ENCODE measurements at places on chromosomes 2 and 18.

GRCh38 chr18:13218997-13219396 lies 437 bp downstream of the LDLRAD4 start:
- peaks cover 36% of the 10 kb centered on the region for H3K27me3 ChIP-seq
- H3K4me3 ChIP-seq: peak overlapping the region; percentile 72
- H3K36me3 ChIP-seq: no peaks in the 10 kb centered on the region
- DNase-seq: no peak
- no peak overlapping the region for H3K27ac ChIP-seq

- H3K36me3 ChIP-seq: no peaks in the 10 kb centered on the region
- peaks cover 8% of the 10 kb centered on the region for H3K4me1 ChIP-seq
- no peak overlapping the region for H3K27ac ChIP-seq
- no peaks in the 10 kb centered on the region for H3K27me3 ChIP-seq
- H3K4me3 ChIP-seq: no peak overlapping the region
These were observed 233.3 kb upstream of the MGAT5 start for GRCh38 chr2:134020608-134021007.

- H3K27me3 ChIP-seq: no peaks in the 10 kb centered on the region
- DNase-seq: no peak
- H3K36me3 ChIP-seq: no peaks in the 10 kb centered on the region
- H3K4me3 ChIP-seq: no peak overlapping the region
- H3K4me1 ChIP-seq: no peaks in the 10 kb centered on the region
- H3K27ac ChIP-seq: no peak overlapping the region
These were observed 249.1 kb upstream of the TEKT4 start for GRCh38 chr2:94622113-94622618.

DNA sequence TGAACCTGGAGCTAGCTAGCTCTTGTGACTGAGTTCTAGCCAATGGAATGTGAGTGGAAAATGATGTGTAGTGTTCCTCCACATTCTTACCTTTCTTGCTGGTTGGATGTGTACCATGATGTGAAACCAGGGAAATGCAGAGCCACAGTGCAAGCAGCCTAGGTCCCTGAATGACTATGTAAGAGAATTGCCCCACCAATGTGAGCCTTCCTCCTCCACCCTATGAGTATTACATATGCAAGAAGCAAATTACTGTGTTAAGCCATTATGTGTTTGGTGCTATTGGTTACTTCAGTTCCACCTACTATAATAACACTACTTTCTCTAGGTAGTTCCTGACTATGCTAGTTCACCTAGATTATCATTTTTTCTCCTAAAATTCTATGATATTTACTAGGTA lies 39.6 kb downstream of the LCLAT1 start:
- no peak overlapping the region for H3K4me3 ChIP-seq
- no peaks in the 10 kb centered on the region for H3K36me3 ChIP-seq
- DNase-seq: no peak
- no peaks in the 10 kb centered on the region for H3K4me1 ChIP-seq
- H3K27ac ChIP-seq: no peak overlapping the region
- H3K27me3 ChIP-seq: no peaks in the 10 kb centered on the region

DNA sequence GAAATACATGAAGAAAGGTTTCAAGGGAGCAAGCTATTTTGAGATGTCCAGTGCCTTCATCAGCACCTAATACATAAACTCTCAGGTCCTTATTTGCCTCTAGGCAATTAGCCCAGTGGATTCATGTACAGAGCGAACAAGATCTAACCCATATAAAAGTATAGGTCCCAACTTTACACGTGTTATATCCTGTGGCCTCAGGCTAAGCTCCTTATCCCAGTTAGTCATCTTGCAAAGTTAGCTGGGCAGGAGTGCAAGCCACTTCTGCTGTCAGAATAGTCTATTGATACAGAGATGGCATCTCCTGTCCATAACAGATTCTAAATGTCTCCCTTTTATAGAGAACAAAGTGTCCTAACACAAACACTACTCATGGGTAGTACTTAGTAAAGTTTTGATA lies 203.9 kb upstream of the PIK3C3 start:
- no peak for DNase-seq
- H3K4me3 ChIP-seq: no peak overlapping the region
- H3K27ac ChIP-seq: no peak overlapping the region
- no peaks in the 10 kb centered on the region for H3K36me3 ChIP-seq
- peaks cover under 1% of the 10 kb centered on the region for H3K4me1 ChIP-seq

DNA sequence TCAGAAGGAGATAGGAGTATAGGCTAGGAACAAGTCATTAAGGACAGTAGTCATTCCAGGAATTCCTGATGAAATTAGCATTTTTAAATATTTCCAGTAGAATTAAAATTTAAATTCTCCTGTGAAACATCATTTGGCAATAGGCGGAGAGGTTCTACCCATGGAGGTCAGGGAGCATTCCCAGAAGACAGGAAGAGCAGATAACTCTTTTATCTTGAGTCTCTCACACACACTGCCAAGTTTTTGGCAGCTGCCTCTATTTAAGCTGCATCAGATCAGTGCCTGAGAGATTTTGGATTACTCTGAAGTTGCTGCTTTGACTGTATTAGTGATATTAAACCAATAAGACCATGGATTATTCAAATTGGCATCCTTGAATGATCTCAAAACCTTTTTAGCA lies 714.7 kb downstream of the EPHA4 start:
- no peaks in the 10 kb centered on the region for H3K36me3 ChIP-seq
- H3K27me3 ChIP-seq: no peaks in the 10 kb centered on the region
- H3K4me3 ChIP-seq: no peak overlapping the region
- H3K27ac ChIP-seq: no peak overlapping the region
- H3K4me1 ChIP-seq: no peaks in the 10 kb centered on the region
- no peak for DNase-seq

DNA sequence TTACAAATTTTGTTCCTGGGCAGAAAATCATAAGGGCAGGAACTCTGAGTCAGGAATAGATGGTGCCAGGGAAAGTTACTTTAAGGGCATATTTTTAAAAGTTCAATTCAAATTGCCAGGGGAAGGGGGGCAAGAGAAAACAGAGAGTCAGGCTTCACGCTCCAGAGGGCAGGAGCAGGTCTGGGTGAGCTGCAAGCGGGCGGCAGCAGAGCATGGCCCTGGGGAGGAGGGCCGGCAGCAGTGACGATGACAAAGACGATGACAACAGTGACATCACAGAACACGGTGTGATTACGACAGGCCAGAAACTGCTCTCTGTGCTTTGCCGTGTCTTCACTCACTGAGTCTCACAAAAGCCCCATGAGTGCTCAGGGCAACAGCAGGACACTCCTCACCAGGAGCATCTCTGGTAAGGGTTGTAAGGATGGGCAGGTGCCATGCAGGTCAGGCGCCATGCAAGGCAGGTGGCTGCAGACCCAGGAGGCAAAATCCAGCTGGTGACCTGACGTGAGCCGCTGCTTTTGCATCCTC lies 23.3 kb downstream of the CHST10 start:
- no peak overlapping the region for H3K27ac ChIP-seq
- no peaks in the 10 kb centered on the region for H3K4me1 ChIP-seq
- peaks cover 23% of the 10 kb centered on the region for H3K36me3 ChIP-seq
- H3K4me3 ChIP-seq: no peak overlapping the region

DNA sequence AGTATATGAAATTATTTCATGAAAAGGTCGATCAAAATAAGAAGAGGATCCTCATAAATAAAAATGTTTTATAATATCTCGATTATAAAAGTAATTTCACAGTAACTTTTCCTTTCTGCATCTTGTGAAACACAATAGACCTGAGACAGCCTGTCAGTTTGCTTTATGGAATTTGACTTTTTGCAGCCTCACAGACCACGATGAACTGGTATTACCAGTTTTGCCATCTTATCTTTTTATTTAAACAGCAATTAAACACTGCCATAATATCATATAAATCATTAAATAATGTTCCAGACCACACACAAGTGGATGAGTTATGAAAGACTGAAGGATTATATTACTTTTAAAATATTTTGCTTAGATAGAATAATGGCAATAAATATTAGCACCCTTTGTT lies 10.7 kb upstream of the GALNT3 start:
- DNase-seq: no peak
- no peak overlapping the region for H3K27ac ChIP-seq
- H3K27me3 ChIP-seq: no peaks in the 10 kb centered on the region
- no peaks in the 10 kb centered on the region for H3K4me1 ChIP-seq
- H3K36me3 ChIP-seq: no peaks in the 10 kb centered on the region
- no peak overlapping the region for H3K4me3 ChIP-seq

DNA sequence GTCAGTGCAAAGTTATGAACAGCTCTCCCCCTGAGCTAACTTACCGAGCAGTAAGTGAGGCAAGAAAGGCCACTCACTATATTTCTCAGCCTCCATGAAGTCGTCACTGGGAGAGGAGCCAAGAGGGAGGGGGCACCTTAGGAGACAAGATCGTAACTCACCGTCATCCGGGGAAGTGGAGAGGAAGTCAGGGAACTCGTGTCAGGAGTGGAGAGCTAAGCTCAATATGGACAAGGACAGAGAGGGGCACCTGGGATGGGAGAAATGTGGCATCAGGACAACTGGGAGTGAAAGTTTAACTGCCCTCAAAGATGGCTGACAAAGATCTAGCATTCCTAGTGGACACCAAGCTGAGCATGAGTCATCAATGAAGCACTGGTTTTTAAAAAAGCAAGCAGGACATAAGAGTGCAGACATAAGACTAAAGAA lies 37.1 kb downstream of the BCL11A start:
- H3K27ac ChIP-seq: no peak overlapping the region
- no peaks in the 10 kb centered on the region for H3K27me3 ChIP-seq
- no peak overlapping the region for H3K4me3 ChIP-seq
- H3K4me1 ChIP-seq: peaks cover 22% of the 10 kb centered on the region
- no peaks in the 10 kb centered on the region for H3K36me3 ChIP-seq
- peak; percentile 34 for DNase-seq

DNA sequence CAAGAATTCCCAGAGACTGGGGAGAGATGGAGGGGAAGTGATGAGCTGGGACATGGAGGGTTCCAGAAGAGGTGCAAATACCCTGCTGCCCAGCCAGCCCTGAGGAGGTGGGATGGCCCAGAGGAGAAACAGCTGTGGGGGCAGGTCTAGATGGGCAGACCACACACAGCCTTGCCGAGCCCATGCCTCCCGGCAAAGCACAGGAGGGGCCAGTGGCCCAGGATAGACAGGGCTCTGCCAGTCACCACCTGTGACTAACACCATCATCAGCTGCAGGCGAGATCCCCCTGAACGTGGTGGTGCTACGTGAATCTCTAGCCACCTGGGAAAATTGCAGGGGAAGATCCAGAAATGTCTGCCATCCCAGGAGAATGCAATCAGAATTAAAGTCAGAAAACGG lies 39.4 kb downstream of the SCTR start:
- H3K27ac ChIP-seq: no peak overlapping the region
- no peaks in the 10 kb centered on the region for H3K36me3 ChIP-seq
- no peaks in the 10 kb centered on the region for H3K27me3 ChIP-seq
- peak; percentile 22 for DNase-seq
- H3K4me1 ChIP-seq: peaks cover 8% of the 10 kb centered on the region
- H3K4me3 ChIP-seq: no peak overlapping the region

- 0 out of 2 replicates have a peak overlapping the region, but pooled peaks have one; percentile 22 for H3K27ac ChIP-seq
- no peak overlapping the region for H3K4me3 ChIP-seq
These were observed 318.1 kb upstream of the HS6ST1 start for GRCh38 chr2:128636802-128637147.

GRCh38 chr18:75100832-75101630 lies 107.9 kb downstream of the PTGR3 start:
- no peak overlapping the region for H3K4me3 ChIP-seq
- no peaks in the 10 kb centered on the region for H3K27me3 ChIP-seq
- no peak overlapping the region for H3K27ac ChIP-seq
- H3K4me1 ChIP-seq: no peaks in the 10 kb centered on the region
- H3K36me3 ChIP-seq: no peaks in the 10 kb centered on the region

DNA sequence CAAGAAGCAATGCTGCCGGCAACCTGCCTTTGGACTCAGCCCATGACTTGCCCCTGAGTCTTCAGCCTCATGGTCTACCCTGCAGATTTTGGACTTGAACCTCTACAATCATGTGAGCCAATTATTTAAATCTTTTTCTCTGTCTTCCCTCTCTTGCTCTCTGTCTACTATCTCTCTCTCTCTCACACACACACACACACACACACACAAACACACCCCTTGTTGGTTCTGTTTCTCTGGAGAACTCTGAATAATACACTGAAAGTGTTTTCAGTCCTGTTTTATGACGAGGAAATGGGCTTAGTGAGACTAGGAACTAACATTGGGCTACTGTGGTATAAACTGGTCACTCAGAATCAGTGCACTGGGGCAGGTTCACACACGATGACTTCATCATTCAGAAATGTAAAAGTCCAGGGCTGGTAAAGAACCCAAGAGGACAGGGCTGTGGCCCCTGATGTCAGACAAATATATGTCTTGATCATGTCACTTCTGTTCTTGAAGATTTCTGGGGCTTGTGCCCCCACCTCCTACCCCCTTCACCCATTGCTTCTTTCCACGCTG lies 266.1 kb upstream of the SIX2 start:
- no peak overlapping the region for H3K27ac ChIP-seq
- H3K4me1 ChIP-seq: peaks cover 7% of the 10 kb centered on the region
- DNase-seq: no peak
- no peak overlapping the region for H3K4me3 ChIP-seq

- no peak overlapping the region for H3K4me3 ChIP-seq
- no peak for DNase-seq
- no peak overlapping the region for H3K27ac ChIP-seq
- no peaks in the 10 kb centered on the region for H3K36me3 ChIP-seq
These were observed 772.2 kb downstream of the SUCLG1 start for GRCh38 chr2:83686863-83687262.

DNA sequence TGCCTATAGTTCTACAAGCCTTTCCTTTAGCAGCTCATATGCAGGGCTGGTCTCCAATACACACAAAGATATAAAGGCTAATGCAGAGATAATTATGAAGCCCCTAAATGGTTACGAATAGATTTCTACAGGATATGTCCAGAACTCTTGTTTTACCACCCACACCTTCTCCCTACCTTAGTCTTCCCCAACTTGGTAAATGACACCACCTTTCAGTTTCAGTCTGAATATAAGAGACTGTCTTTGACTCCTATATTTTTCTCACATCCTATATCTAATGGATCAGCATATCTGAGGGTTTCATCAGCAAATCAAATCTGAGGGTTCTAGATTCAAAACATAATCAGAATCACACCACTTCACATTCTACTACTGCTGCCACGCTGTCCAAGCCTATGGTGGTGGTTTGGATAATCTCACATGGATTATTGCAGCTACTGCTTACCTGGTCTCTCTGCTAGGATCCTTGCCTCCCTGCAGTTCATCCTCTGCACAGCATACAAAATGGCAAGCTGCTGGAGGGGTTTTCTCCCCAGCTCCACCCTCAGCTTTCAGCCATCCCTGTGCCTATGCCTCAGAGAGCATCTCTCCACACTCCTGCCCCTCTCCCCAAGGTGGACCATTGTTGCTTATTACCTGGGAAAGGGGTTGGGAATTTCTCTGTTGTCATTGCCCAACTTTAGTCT lies 178.0 kb upstream of the SPOPL start:
- no peaks in the 10 kb centered on the region for H3K36me3 ChIP-seq
- no peak overlapping the region for H3K27ac ChIP-seq
- no peak overlapping the region for H3K4me3 ChIP-seq
- H3K27me3 ChIP-seq: no peaks in the 10 kb centered on the region

- H3K36me3 ChIP-seq: no peaks in the 10 kb centered on the region
- H3K4me1 ChIP-seq: 0 out of 2 replicates have a peak, but pooled peaks cover 2% of the 10 kb centered on the region
- H3K27me3 ChIP-seq: peaks cover 24% of the 10 kb centered on the region
These were observed 13.3 kb upstream of the TCF7L1 start for GRCh38 chr2:85119900-85120299.
